ENCODE measurements at places on chromosomes 6 and 20. TPM values are rescaled to one million over a fixed set of nuclear protein-coding genes. Genes with fewer than 3 reads are reported as not detected.
A peak's percentile ranks its signal among the peaks of the same experiment; 100 is the strongest.

GRCh38 chr6:24607310-24608105 lies 38.5 kb downstream of the KIAA0319 start:
- no peak for DNase-seq

DNA sequence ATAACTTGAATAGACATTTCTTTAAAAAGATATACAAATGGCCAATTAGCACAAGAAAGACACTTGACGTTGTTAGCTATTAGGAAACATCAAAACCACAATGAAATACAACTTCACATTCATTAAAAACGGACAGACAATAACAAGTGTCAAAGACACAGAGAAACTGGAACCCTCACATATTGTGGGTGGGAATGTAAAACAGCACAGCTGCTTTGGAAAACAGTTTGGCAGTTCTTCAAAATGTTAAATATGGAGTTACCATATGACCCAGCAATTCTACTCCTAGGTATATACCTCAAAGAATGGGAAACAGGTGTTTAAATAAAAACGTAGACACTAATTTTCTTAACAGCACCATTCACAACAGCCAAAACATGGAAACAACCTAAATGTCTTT lies 100.5 kb upstream of the SLC22A23 start:
- peak; percentile 45 for DNase-seq

DNA sequence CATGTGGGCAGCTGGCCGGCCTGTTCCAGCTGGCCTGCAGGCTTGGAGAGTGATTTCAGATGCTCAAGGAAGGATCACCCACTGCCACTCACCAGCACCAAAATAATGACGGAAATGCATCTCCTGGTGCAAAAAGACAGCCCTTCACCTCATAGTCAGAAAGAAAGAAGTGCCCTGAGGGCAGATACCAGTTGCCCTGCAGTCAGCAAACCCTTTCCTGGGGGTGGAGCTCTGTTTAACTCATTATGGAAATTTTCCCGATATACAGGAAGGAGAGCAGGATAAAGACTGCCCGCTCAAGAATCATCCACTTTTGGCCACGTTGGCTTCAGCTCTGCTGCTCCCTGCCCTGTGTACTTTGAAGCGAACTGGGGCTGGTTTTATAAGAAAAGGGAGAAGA lies 127.9 kb downstream of the GRM4 start:
- no peak for DNase-seq

DNA sequence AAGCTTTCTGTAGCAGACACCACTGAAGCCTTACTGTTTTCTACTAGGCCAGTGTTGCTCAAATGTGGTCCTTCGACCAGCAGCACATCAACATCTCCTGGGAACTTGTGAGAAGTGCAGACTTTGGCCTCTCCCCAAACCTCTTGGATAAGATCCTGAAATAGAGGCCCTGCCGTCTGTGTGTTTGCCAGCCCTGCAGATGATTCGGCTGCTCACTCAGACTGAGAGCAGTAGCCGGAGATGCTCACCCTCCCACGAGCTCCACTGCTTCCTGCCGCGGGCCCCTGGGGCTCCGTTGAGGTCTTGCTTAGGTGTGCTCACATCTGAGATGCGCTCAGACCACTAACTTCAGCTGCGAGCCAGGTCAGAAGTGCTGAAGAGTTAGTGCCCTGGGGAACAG lies 129.5 kb upstream of the SSTR4 start:
- peak; percentile 57 for DNase-seq

DNA sequence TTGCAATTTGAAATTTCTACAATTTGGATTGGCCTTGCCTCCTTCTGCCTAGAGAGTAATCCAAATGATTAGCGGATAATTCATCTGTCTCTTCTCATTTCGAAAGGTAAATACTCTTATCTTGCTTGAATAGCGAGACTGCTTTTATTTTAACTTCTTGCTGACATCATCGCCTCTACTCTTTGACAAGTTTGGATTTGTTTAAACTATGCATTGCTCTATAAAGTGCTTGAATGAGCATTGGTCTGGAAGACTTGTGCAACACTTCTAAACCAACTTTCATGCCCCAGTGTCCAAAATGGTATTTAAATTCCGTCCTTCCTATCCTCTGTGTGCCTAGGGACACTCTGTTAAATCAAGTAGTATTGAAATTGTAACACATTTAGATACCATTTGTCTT lies 384.1 kb upstream of the SLC35B3 start:
- DNase-seq: no peak

GRCh38 chr6:160795721-160796120 lies 93.7 kb downstream of the PLG start:
- DNase-seq: no peak

GRCh38 chr6:170286246-170286933 lies 4.5 kb downstream of the DLL1 start:
- DNase-seq: peak; percentile 95

- no peak for DNase-seq
These were observed 77.9 kb downstream of the TMEM242 start for GRCh38 chr6:157245436-157245835.

DNA sequence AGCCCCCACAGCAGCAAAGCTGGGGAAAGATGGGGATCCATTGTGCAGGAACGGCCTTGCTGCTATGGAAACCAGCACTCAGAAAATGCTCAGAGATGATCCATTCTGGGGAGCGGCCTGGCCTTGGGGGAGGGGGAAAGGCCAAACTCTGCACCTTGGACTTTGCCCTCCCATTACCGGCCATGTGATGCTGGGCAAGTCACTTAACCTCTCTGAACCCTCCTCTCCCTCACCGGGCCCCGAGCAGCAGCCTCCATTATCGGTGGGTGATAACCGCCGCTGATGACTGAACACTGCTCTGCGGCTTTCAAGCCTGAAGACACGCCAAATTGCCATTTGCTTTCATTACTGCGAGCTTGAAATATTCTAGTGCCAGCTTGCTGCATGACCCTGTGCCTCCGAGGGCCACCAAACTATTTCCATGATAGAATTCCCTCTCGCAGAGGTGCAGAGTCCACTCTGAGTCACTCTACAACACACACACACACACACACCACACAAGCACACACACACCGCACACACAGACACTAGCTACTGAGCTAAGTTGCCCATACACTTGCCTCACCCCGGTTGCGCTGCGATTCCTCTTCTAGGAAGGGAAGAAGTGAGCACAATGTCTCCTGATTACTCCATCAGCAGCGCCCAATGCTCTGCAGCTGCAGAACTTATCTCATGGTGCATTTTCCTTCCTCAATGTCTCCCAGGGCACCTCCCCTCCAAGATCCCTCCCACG lies 20.6 kb upstream of the SIRPA start:
- DNase-seq: no peak

GRCh38 chr20:45341939-45342854 lies 6.0 kb downstream of the SDC4 start:
- DNase-seq: peak; percentile 82

DNA sequence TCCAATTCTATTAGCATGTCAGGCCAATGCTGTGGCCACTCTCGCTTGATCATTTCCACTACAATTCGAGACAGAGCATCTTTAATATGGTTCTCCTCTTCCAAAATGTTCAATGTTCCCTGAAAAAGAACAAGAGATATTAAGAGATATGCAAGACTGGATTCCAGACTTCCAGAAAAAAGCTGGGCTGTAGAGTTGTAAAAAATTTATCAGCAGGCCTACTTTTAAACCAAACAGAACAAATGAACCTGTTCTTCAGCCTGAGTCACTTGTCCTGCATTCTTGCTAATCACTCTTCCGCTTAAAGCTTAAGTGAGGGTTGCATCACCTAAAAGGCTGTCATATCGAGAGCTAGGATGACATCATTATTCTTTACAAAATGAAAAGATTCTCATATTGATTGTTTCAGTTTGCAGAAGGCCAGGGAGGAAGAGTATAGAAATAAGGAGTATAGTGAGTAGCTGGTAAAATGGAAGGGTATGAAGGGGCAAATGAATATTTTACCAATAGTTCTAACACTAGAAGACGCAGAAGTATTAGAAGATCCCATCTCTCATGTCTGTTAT lies 4.9 kb downstream of the XPO5 start:
- DNase-seq: no peak

- peak; percentile 71 for DNase-seq
These were observed 27.6 kb upstream of the NFATC2 start for GRCh38 chr20:51569815-51570738.

- DNase-seq: no peak
These were observed 117.0 kb upstream of the OGFRL1 start for GRCh38 chr6:71171497-71172070.

- DNase-seq: no peak
These were observed 571.6 kb upstream of the GJE1 start for GRCh38 chr6:141561154-141561553.

- DNase-seq: no peak
These were observed at the start of gene APOM for GRCh38 chr6:31655349-31656237. APOM (plus strand) TSS chr6:31655894; CDS start chr6:31655967, 73 bp downstream.

DNA sequence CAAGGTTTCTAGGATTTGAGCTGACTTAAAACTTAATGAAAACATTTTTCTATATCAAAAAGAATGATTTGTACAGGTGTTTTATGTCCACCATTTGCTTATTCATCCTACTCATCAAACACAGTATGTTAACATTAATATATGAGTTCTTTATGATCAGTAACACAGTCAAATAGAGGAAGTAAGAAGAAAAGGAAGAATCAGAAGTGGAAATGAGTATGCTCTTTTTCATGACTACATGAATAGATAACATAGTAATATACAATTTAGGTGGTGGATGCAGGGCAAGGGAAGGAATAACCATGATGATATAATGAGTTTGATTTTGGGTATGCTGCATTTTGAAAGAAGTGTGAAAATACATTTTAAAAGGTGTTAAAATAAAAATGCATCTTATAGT lies 16.5 kb downstream of the KPNA5 start:
- DNase-seq: no peak

GRCh38 chr20:3646651-3647050 lies 16.5 kb downstream of the GFRA4 start:
- DNase-seq: no peak

DNA sequence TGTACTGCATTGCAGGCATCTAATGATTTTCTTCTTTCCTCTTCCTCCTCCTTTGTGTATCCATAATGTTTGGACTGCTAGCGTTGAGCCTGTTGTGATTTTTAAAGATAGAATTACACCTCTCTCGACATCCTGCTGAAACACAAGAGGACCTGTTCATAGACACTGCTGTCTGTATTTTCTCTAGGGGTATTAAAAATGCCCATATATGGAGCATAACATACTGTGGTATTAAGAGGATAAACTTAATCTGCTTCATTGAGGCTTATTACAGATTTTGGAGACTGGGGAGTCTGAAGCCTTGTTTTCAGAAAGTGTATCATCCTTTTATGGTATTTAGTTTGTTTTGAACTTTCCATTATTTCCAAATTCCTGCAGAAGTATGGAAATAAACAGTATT lies 414.3 kb downstream of the CDKAL1 start:
- DNase-seq: no peak

DNA sequence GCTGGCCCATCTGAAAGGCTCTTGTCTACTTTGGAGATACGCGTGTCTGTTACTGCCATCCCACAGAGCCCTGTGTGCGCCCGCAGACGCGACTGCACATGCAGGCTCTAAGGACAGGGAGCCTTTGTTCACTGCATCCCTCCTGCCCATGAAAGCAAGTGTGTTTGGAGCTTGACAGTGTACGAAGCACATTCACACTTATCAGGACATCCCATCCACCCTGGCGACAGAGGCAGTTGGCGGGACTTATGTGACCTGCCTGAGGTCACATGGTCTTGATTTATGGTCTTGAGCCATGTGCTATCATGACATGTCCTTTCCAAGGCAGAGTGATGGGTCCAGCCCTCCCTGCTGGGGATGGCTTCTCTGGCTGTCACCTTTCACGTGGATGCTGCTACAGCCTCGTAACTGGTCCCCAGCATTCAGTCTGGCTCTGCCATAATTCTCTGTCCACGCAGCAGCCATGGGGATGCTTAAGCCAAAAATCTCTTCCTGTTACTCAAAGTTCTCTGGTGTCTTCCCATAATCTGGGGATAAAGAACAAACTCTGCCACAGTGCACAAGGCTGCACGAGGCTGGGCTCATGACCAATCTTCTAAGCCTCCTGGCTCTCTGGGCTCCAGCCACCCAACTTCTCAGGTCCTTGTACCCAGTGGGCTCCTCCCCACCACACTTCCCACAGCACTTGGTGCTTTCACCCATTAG lies 36.3 kb upstream of the FAM83D start:
- no peak for DNase-seq

DNA sequence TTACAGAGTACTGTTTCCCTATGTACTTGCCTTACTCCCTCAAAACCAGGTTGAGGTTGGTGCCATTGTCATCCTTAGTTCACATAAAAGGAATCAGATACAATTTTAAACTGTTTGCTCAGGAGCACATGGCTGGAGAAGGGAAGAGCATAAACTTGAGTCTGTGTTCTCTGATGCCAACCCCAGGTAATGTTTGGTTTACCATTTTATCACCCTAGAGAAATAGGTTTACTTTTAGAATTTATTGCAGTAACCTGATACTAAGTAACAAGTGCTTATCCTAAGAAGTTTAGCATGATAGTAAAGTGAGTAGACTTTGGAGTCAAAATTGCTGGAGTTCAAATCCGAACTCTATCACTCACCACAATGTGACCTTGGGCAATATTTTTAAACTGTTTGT lies 86.3 kb downstream of the RFPL4B start:
- no peak for DNase-seq

GRCh38 chr20:63913768-63914167 lies 18.8 kb downstream of the DNAJC5 start:
- DNase-seq: no peak

- DNase-seq: no peak
These were observed 32.1 kb downstream of the TOX2 start for GRCh38 chr20:43946659-43947315.

- DNase-seq: no peak
These were observed 233.4 kb upstream of the RIN2 start for GRCh38 chr20:19524691-19525090.

GRCh38 chr20:63942250-63942951 lies 13.8 kb downstream of the UCKL1 start:
- DNase-seq: no peak

- DNase-seq: no peak
These were observed 32.1 kb downstream of the PRSS16 start for GRCh38 chr6:27279513-27280063.

GRCh38 chr6:166411721-166412151 lies 29.0 kb upstream of the MPC1 start:
- no peak for DNase-seq

DNA sequence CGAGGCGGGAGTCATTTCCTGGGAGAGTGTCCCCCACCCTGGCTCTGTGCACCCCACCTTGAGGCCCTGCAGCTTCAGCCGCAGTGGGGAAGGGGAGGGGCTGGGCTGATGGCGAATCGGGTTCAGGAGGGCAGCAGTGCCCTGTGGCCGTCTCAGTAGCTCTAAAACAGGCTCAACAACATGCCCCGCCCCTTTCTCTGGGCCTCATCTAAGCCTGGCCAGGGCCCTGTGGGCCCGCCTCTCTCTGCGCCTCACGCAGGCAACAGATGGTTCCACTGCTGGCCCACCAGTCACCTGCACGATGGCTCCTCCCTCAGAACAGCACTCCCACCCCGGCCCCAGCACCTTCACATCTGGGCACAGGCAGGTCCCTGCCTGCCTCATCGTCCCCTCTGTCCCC lies 30.2 kb downstream of the CHRNA4 start:
- DNase-seq: no peak

GRCh38 chr20:1566701-1567100 lies 9.2 kb upstream of the SIRPD start:
- DNase-seq: no peak

GRCh38 chr20:62321521-62321948 lies 18.7 kb downstream of the ADRM1 start:
- peak; percentile 26 for DNase-seq

The CALHM4 gene
- total RNA-seq: not detected

The PRDM13 gene
- total RNA-seq: not detected

The ELOVL2 gene
- 0.05 TPM for total RNA-seq

The DSN1 gene
- 8.4 TPM for total RNA-seq

The COX4I2 gene
- not detected for total RNA-seq

The ADAT2 gene
- 5.5 TPM for total RNA-seq

The ASF1A gene
- 24.0 TPM for total RNA-seq

The OR14J1 gene
- total RNA-seq: not detected
